ENCODE measurements at places on chromosomes 3 and 15.
A peak's percentile ranks its signal among the peaks of the same experiment; 100 is the strongest.

GRCh38 chr15:72464251-72464650, 9.9 kb upstream of the ARIH1 start:
- DNase-seq = no peak

- peak; percentile 26 for DNase-seq
Observed at GRCh38 chr3:152574461-152575079, 260.4 kb upstream of the P2RY1 start.

GRCh38 chr3:171376596-171376947, 83.6 kb downstream of the TNIK start:
- DNase-seq = no peak

DNA sequence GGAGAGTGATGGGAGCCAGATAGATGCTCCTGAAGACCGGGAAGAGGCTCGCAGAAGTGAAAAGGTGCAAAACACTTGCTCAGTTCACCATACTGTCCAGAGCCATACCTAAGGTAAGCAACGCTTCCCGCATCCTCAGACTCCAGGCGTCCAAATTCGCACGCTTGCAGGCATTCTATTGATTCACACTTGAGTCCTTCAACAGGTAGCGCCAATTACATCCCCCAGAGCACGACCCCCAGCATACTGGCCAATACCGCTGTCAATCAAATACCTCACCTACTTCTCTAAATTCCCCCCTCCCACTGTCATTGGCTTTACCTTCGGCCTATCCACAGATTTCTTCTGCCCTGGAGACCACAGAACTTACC, 361 bp upstream of the STXBP5L start:
- no peak for DNase-seq

DNA sequence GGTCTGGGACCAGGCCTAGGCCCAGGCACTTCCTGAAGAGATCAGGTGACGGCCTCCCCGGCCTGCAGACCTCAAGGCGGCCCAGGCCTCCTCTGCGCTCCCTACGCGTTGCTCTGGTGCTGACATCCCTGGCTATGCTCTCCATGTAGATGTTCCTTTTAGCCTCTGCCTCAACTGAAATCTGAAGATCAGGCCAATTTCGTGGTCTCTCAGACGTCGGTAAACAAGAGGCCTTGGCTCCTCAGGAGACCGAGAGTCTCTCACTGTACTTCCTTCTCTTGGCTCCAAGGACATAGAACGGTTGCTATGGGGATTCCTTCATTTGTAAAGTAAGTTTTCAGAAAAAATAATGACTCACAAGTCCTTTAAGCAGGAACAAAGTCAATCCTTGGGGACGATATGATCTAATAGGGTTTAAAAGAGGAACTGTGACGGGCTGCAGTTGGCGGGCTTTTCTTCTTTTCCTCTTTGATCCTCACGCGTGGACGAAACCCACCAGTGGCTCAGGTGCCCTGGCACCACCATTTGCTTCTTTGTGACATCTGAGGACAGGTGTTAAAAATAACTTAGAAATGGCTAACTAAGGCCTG, 55.6 kb upstream of the CGNL1 start:
- no peak for DNase-seq

DNA sequence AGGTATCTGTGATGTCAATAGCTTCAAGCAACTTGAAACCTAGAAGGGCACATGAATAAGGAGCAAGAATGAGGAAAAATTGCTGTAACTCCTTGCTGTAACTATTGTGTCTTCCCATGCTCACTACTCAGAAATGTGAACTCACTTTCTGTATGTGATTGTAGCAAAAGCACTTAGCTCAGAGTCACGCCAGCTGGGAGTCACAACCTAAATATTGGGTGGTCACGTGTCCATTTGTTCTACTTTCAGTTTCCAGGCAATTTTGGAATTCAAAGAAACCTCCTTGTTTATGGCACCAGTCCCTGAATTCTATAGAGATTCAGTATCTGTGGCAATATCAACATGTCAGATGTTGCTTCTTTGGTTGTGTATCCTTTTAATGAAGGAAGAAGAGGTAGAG, 241.6 kb upstream of the AZI2 start:
- no peak for DNase-seq

GRCh38 chr15:68114356-68114755, 60.2 kb downstream of the PIAS1 start:
- DNase-seq = no peak

DNA sequence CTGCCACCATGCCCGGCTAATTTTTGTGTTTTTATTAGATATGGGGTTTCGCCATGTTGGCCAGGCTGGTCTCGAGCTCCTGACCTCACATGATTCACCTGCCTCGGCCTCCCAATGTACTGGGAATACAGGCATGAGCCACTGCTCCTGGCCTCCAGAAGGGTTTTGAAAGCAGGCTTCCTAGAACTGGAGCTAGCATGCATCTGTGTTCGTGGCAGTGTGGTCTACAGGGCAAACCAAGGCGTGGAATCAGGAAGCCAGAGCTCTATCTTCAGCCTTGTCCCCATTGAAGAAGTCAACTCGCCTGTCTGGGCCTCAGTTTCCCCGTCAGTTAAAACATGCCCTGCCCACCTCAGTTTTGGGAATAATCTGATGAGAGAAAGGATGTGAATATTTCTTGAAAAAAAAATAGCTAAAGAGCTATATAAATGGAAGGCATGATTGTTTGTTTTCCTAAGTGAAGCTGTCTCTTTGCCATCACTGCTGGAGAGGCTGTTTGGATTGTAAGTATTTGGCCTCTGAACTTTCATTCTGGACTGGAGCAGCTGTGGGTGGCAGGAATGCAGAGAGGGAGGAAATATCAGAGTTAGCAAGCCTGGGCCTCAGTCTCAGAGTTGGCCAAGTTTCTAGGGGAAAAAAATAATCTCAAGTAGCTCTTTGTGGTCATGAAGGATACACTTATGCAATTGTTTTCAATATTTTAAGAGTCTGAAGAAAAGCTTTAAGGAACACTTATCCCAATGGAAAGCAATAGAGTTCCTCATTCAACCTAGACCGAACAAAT, 36.5 kb upstream of the UACA start:
- DNase-seq = no peak

DNA sequence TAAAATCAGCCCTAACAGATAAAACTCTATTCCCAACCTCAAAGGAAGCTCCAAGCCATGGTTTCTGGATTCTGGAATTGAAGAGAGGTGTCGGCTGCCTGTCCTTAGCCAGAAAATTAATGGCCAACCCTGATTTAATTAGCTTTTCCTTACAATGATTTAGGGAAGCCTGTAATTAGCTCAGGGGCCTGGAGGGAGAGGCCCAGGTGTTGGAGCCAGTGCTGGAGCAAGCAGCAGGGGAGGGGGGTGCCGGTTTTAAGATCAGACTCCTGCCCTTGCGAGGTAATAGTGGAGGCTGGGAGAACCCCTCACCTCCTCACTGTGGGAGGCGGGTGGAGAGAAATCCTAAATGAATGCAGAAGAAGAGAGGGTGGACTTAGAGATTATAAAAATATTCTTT, 14.7 kb upstream of the ATP2B2 start:
- no peak for DNase-seq

GRCh38 chr3:195813916-195814640, 2.3 kb upstream of the MUC4 start:
- no peak for DNase-seq

DNA sequence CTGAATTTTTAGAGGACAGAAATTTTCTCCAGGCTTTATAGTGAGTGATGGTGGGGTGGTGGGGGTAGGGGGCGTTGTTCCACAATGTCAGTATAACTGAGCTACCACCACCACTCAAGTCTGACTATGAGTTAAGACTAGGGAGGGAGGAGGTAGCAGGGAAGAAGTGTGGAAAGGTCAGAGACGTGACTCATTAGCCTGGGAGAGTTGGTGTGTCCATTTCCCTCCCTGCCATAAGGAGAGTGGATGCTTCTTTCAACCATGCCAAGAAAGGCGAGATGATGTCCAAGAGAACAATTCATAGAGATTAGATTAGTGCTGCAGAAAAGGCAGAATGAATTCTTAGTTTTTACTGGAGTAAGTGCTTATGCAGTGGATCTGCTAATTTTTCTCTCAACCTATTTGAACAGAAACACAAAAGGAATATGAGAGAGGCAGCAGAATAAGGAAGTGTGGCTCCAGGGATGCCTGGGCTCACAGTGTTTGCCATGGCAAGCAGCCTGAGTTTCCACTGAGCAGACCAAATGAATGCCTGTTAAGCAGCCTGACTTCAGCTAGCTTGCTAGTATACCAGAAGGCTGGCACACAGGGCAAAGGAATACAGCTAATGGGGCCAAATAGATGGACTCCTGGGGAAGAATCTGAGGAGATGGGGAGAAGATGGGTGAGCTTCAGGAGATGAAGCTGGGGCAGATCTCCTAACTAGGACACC, 708.9 kb downstream of the NTRK3 start:
- no peak for DNase-seq

DNA sequence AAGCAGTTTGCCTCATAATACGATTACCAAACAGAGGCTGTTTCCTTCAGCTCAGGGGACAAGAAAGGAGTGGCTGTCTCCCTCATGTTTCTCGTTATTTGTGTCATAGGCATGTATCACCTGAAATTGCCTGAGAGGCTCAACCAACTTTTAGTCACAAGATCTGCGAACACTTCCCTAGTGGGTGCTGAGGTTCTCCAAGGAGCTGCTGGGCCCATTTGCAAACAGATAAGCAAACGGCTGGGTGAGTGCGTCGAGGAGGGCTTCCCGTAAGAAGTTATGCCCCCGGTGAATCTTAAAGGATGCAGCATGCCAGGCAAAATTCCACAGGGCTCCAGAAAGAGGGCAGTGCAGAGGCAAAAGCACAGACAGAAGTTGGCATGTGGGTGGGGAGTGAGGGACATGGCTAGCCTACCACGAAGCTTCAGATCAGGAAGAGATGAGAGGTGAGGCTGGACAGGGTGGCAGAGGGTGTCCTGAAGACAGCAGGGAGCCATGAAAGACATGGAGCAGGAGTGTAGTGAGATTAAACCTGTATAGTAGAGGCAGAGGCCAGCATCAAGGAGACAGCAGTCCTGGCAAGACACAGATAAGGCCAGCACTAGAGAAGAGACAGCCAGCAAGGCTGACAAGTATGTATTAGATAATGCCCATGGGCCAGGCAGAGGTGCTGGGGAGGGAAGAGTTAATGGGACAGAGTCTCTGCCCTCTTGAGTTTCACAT, 4.0 kb upstream of the GP9 start:
- DNase-seq = no peak

DNA sequence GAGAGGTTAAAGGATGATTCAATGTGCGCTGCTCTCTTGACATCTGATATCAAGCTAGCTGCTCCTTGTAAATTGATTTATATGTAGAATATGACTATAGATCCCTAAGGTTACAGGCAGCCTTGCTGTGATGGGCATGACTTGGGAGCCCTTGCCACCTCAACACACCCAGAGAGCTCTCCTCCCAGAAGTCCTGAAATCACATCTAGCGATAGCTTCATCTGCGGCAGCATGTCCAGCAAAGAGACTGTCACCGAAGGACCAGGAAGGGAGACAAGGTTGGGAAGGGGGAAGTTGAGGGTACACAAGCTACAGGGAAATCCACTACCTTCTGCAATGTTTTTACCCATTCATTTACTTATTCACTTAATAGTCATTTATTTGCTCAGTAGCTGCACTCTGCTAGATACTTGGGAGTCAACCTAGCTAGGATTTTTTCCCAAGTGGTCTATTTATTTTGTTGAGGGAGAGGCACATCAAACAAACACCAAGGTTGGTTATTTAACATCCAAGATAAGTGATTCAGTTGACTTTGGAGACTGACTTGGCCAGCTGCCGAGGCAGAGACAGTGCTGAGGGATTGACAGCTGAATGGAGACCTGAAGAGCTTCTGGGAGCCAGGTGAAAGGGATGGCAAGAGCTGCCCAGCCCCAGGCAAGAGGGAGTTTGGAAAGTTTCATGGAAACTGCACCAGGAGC, 205.8 kb upstream of the IL12A start:
- DNase-seq = no peak

DNA sequence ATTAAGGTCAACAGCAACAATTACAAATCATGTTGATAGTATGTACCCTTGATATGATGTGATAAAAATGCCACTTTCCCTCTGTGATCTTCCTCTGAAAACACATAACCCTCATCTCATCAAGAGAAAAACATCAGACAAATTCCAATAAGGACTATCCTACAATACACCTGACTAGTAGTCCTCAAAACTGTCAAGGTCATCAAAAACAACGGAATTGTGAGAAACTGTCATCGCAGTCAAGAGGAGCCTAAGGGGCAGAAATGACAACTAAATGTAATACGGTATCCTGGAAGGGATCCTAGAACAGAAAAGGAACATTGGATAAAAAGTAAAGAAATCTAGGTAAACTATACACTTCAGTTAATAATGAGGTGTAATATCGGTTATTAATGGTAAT, 59.2 kb downstream of the OSBPL10 start:
- no peak for DNase-seq

DNA sequence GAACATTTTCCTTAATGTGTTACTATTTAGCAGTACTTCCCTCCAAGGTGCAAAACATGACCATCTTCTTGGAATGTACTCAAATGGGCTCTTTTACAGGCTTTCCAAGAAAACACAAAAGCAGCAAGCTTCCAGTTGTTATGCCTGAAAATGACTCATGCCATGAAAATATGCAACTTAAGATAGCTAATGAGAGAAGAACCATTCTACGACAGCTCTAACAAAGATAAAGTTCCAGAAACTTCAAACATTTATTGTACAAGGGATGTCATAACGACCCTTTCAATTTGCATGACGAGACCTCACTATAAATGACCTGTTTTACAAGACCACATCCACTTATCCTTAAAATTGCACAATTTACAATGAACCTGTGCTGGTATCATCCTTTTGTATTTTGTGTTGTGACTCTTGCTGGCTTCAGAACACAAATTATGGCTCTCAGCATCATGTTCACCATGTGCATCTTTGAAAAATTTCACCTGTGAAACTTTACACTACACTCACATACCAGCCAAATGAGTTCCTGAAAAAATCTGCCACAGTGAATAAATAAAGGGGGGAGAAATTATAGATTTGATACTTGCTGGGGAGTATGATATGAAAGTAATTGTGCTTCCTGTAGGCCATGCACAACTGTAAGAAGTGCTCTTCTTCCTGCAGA, 433.7 kb downstream of the MAGI1 start:
- DNase-seq = no peak

GRCh38 chr15:77819048-77819850, 186.5 kb upstream of the LINGO1 start:
- DNase-seq = no peak

- no peak for DNase-seq
Observed at GRCh38 chr15:53247041-53247708, 457.0 kb upstream of the ONECUT1 start.

DNA sequence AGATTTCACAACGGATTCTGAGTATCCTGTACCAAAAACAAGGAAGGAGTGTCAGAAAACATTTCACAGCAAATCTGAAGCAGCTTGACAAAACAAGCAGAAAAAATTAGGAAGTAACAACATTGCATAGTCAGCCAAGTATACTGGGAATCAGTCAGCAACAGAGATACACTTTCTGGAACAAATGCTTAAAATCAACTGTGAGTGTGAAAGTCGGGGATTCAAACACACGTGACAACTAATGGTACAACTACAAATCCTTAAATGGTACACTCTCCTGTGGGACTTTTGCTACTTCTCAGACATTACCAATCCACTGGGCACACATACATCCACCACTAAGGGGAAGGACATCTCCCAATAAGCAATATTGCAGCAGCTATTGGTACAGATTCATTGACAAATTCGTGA, 296.6 kb upstream of the MME start:
- no peak for DNase-seq

Data from NCI-H1694 (cell line).